ENCODE measurements at places on chromosomes 12 and 14.

- DNase-seq, result no peak
These were observed 10.6 kb downstream of the DDX54 start for GRCh38 chr12:113174461-113175384.

DNA sequence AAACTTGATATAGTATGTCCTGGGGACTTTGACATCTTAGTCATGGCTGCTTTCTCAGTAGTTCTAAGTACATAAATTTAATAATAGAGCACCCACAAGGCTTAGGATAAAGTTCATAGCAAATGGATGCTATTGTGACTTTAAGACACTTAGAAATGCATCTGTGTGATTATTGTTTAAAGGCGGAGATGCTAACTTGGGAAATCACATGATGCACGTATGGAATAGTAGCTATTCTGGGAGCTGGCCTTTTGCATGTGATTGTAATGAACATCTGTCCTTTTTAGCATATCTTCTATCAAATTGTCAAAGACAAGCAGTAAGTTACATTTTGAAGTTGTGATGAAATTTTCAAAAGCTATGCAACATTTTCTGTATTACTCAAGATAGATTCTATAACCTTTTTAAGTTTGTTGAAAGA is 46.7 kb upstream of the ATP2A2 start:
- DNase-seq, result no peak

DNA sequence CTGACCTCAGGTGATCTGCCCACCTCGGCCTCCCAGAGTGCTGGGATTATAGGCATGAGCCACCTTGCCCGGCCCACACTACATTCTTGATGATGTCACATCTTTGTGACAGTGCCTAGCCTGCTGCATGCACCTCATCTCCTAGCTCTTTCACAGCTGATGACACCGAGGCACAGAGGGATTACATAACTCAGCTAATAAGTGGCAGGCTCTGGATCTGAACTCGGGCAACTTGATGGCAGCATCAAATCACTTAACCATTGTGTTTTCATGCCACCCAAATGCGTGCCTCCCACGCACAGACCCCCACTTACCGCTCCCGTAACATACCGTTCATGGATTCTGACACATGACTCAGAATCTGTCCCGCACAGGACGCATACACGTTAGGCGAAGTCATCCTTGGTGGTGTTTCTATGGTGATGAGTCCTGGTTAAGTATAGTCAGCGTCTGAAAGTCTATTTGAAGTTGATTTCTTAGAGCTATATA is 7.4 kb downstream of the TMEM120B start:
- DNase-seq, result no peak

DNA sequence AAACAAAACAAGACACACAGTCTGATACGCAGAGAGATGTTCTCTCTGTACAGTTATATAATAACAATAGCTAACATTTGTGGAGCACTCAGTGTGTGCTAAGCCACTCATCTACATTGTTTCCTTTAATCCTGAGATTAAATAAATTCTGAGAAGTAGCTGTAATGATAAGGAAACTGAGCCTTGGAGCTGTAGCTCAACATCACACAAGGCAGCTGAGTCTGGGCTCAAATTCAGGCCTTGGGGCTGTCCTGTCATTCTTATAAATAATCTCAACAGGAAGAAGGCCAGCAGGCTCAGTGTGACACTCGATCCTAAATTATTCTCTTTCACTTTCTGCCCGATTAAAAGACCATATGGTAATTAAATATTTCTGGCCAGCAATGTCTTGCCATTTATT is 24.5 kb downstream of the CDKN1B start:
- no peak for DNase-seq

GRCh38 chr14:20302042-20302755 is 3.6 kb downstream of the TTC5 start:
- DNase-seq, result no peak

- DNase-seq, result no peak
These were observed 140.4 kb downstream of the RBM19 start for GRCh38 chr12:113825705-113826104.

- DNase-seq, result no peak
These were observed 2.0 kb upstream of the BEGAIN start for GRCh38 chr14:100589071-100589759.

DNA sequence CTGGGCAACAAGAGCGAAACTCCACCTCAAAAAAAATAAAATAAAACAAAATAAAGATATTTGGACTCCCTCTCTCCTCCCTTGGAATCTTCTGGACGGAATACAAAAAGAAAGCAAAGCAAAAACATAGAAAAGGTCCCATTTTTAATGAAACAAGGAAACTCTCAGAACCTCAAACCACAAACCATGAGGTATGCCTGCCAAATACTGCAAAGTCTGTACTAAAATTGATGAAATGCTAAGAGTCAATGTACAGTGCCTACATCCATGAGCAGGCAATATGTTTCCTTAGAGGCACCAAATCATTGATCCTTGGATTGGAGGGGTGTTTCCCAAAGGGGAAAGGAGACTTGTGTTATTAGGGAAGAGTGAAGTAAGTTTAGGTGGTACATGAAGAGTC is 8.2 kb upstream of the RPS6KA5 start:
- DNase-seq, result no peak

GRCh38 chr12:133202493-133203343 is 21.4 kb downstream of the ZNF268 start:
- DNase-seq, result no peak

DNA sequence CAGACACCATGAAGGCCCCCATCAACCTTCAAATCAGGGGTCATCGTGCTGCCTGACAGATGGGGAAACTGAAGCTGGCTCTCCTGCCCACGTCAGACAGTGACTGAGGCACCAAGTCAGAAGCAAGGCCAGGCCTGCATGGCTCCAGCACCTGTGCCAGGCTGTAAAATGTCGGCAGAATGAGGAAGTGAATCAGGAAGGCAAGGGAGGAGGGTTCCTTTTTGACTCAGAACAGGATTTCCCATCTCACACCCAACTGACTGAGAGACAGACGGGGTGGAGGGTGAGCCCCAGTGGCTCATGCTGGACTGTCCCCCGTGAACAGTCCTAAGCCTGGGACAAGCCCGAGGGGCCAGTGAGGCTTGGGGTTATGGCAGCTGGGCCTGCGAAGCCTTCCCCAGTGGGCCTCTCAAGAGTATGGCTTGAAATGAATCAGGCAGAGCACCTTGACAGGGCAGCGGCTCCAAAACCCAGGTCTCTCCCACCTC is 20.9 kb downstream of the SYNE3 start:
- DNase-seq, result no peak

GRCh38 chr14:21038441-21039422 is 3.4 kb upstream of the RNASE7 start:
- no peak for DNase-seq

- DNase-seq, result no peak
These were observed 371 bp upstream of the REM2 start for GRCh38 chr14:22882529-22883172.

GRCh38 chr14:100391724-100392123 is 68.6 kb downstream of the SLC25A47 start:
- DNase-seq, result no peak

- no peak for DNase-seq
These were observed 5.8 kb downstream of the ASB2 start for GRCh38 chr14:93970585-93970964.

DNA sequence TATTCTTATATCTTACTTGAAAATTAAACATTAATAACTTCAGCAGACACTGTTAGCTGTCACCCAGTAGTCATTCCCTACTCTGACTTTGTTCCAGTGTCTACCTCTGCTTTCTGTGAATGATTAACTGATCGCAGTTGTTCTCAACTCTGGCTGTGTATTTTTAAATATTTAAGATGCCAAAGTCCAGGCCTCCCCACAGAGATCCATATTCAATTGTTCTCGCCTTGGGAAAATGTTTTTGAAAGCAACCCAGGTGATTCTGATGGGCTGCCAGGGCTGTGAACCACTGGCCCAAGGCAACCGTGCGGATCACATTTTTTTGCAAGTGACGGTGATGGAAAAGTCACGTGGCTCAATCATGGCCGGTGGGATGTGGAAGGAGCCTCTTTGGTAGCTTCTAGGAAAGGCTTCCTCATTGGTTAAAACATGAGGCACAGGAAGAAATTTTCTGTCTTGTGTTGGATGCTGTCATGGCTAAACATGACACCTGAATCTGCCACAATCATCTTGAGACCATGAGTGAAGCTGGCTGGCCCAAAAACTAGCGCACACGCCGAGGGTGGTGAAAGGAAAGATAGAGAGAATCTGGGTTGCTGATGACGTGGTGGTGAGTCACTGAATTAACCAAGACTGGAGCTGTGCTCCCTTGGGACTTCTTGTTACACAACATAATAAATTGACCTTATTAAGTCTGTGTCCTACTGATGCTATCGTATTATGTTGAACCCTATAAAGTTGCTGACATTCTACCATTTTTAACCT is 37.2 kb downstream of the RDH12 start:
- DNase-seq, result peak; percentile 22
